ENCODE measurements at places on chromosomes 1 and 21.

DNA sequence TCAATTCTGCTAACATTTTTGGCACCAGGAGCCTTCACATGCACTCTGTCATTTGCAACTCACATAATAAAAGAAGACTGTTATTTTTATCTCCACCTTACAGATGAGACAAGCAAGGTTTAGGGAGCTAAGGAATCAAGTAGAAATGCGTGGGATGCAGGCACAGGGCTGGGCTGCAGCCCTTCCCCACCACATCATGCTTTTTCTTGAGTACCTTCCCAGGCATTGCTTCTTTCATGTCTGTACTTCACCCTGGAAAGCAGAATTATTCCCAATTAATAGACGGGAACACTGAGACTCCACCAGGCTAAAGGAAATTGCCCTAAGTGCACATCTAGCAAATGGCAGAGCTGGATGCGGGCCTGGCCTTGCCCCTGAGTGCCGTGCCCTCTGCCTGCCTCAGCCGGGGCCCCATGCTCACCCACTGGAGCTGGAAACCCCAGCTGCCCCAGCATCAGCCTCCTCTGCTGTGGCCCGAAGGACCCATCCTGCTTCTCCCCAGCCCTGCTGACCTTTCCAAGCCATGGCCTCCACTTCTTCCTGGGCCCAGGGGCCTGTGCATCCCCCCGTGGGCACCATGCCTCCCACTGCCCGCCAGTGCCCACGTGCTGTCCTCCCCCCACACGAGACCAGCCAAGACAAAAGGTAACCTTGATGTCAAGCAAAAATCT lies 257.5 kb downstream of the TOMM20 start:
- no peak for DNase-seq

GRCh38 chr1:7754234-7754633 lies 16.9 kb upstream of the VAMP3 start:
- DNase-seq = peak; percentile 48

DNA sequence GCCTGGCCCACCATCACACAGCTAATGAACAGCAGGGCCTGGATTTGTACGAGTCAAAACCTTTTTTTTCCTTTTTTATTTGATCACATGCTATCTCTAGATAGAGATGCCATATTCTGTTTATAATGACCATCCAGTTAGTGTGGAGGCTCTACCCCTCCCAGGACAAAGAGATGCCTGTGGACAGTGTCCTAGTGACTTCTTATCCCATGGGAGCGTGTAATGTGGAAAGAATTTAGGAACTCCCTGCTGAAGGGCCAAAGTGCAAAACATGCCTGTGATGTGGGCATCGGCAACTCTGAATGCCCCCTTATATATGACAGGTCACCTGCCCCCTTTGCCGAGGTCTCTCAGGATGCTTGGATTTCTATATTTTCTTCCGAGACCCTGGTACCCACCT lies 292.2 kb downstream of the RRAGC start:
- peak; percentile 81 for DNase-seq

- DNase-seq = no peak
These were observed 33.7 kb downstream of the L1TD1 start for GRCh38 chr1:62228136-62228882.

- no peak for DNase-seq
These were observed 161.6 kb upstream of the PTBP2 start for GRCh38 chr1:96559707-96560596.

- DNase-seq = no peak
These were observed 247.0 kb downstream of the USP25 start for GRCh38 chr21:15976807-15977206.

- DNase-seq = peak; percentile 72
These were observed 5.0 kb upstream of the KIAA0040 start for GRCh38 chr1:175197531-175197930.

- no peak for DNase-seq
These were observed 265.7 kb upstream of the TMEM51 start for GRCh38 chr1:14887764-14888350.

GRCh38 chr1:212232090-212232489 lies 53.1 kb upstream of the PPP2R5A start:
- peak; percentile 82 for DNase-seq

DNA sequence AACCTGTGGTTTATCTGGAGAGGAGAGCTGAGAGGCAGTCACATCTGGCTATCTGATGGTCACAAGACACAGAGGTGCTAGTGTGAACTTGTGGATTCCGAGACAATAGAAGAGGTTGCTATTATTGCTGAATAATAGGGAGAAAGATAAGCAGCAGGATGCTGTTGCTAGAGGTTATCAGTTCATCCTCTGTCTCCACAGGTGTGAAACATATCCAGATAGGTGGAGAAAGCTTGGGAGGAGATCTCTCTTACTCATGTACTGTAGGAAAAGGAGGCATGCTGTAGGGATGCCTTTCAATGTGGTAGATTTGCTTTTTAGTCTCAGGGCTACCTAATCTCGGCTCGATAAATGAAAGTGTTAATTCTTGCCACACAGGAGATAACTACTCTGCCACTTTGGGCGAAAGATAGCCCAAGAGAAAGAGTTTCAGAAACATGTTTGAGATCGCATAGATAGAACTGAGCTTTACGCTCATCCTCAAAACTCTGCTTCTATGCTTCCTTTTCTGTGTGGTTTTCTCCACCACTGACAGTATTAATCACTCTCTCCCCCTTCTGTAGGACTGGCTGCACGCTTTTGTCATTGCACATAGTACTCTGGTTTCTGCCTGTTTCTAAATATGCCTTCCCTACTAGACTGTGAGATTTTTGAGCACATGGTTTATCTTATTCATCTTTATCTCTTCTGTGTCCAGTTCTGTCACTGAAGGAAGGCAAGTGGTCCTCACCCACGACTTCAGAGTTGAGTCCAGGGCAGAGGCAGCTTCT lies 36.7 kb upstream of the PLXNA2 start:
- no peak for DNase-seq

DNA sequence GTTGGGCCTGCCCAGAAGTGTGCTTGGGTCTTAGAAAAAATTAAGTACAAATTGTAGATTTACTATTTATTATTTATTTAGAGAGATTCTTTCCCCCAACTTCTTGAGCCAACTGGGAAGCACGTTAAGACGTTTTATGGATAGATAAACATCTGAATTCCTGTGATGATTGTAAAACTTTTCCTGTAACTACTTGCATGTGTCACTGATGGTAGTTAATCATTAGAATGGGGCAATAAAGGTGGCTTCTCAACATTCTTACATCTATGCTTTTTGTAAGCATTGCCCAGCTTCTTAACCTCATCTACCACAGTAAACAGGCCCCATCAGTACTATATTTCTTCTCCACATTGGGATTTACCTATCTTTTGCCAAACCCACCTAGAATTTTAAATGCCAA lies 559.8 kb downstream of the LMO4 start:
- no peak for DNase-seq

DNA sequence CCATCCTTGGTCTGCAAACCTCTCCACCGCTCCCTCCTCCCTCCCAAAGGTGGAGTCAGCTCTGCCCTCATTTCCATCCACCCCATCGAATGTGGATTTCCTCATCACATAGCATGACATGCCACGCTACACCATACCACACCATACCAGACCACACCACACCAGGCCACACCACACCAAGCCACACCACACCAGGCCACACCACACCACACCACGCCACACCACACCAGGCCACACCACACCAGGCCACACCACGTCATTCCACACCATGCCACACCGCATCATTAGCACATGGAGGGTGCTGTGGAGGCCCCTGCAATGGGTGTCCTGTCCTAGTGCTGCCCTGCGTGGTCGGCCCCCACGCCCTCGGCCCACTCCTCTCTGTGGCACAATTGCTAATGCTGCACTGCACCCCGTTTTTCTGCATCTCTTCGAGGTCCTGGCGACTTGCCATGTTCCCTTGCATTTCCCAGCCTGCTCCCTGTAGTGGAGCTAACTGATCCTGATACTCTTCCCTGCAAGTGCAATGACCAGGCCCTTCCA lies 11.3 kb downstream of the DFFB start:
- no peak for DNase-seq

- DNase-seq = no peak
These were observed 1.3 kb downstream of the CDC42BPA start for GRCh38 chr1:227317011-227317451.

GRCh38 chr1:12386130-12386529 lies 156.3 kb downstream of the VPS13D start:
- DNase-seq = no peak

- no peak for DNase-seq
These were observed 310.3 kb upstream of the VAMP3 start for GRCh38 chr1:7460807-7461206.

DNA sequence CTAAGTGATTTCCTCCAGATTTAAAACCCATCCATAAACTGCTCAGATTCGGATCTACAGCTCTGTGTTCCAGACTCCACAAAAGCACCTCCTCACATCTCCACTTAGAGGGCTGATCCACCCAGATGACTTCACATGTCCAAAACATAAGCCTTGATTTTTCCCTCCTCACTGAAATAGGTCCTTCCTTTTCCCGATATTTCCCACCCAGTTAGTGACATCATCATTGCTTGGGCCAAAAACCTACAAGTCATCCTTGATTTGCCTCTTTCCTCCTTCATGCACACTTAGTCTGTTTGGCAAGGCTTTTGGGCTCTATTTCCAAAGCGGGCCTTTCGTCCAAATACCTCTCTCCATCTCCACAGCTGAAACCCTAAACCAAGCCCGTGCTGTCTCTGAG lies 32.3 kb downstream of the CCDC185 start:
- no peak for DNase-seq

- DNase-seq = no peak
These were observed 211.5 kb upstream of the USP24 start for GRCh38 chr1:55426619-55427018.

- no peak for DNase-seq
These were observed 3.2 kb downstream of the CYP4B1 start for GRCh38 chr1:46802081-46802480.

DNA sequence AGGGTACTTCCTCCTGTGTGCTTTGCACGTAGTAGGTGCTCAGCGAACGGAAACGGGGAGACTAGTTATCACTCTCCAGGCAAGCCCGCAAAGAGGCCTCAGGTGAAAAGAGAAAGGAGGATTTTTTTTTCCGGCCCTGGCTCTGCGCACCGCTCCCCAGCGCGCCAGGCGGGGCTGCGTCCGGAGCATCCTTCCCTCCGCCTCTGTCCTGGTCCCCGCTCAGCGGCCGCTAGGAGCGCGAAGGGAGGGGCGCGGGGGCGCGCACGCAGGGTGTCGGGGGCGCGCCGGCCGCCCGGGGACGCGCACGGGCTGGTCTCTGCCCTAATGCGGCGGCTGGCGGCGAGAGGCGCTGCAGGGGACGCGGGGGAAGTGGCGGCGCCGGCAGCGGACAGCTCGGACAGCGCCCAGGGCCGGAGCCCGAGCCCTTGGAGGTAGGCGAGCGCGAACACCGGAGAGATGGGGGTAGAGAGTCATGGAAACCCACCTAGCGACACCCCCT lies 42.3 kb upstream of the NFASC start:
- peak; percentile 38 for DNase-seq

DNA sequence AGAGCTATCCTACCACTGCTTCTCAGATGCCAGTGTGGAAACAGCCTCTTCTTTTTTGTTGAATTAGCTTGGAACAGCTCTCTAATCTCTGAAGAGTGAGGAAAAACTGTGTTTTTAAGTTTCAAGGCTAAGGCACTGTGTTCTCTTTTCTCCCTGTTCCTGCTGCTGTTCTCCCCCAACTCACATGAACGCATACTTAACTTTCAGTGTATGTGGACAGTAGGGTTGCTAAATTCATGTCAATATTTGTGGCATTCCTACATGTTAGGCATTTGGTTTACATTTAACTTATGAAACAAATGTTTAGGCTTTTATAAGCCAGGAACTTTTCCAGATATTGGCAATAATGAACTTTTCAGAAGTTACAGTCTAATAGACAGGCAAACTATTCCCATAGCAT lies 6.8 kb downstream of the BACH1 start:
- DNase-seq = no peak

GRCh38 chr1:7207875-7208646 lies 422.8 kb downstream of the CAMTA1 start:
- DNase-seq = peak; percentile 73

DNA sequence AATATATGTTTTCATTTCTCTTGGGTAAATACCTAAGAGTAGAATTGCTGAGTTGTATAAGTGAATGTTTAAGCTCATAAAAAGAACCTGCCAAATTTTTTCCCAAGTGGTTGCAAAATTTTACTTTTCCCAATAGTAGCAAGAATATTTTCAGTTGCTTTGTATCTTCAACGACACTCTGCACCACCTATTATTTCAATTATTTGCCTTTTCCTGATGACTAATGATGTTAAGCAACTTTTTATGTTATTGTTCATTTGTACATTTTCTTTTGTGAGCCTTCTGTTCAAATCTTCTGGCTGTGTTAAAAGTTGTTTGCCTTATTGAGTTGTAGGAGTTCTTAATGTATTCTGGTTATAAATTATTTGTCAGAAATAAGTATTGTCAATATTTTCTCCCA lies 299.1 kb upstream of the NRIP1 start:
- no peak for DNase-seq

Measured in foreskin melanocyte (primary cell).